ENCODE measurements at places on chromosomes 4 and X.

DNA sequence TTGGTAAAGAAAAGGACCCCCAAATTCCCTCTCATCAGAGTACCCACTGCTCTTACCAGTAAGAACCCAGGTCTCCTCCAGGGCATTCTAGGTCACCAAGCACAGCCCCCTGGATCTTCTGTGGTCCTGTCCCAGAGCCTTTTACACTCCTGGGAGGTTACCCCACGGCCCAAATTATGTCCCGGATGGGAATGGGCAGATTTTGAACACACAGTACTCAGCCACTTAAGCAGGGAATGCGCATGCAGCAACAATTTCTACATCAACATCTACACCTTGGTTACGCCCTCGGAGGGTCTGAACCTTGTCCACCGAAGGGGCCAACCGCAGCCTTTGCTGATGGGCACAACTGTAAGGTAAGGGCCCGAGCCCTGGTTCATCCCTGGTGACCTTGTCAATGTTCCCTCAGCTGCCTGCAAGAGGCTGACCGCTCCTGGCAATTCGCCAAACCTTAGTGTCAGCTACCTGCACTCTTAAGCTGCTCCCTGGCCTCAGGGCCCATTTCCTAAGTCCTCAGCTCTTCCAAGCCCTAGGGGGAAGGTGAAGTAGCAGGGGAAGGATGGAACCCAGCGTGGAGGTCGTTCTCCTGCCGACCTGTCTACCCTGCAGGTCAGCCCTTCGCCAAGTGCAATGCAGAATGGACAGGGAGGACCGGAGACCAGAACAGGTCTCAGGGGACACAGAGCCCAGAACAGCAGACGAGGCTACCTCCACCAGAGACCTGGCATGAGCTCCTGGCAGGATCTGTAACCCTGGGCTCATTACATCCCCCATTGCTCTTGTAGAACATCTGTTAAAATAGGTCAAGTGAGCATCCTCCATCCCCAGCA is 5.9 kb downstream of the TIMP1 start:
- no peak for DNase-seq

- no peak for DNase-seq
Observed at GRCh38 chrX:72408885-72409284, 103.2 kb upstream of the CITED1 start.

DNA sequence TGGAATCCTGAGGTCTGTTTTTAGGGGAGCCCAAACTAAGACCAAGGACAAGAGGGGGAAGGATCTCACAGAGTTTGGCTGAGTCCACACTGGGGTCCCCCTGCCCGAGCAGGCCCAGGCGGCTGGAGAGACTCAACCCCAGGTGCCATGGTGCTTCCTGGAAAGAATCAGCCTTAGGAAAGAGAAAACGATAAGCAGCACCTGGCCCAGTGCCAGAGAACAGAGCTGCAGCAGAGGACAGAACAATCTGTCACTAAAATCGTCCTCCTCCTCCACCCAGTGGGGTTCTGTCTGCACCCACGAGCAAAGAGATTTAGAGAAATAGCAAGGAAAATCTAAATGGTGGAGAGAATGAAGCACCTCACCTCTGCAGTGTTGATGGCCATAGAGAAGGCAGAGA is 470.5 kb downstream of the BCOR start:
- peak; percentile 10 for DNase-seq

GRCh38 chr4:77662396-77662795 is 56.8 kb downstream of the CXCL13 start:
- no peak for DNase-seq

DNA sequence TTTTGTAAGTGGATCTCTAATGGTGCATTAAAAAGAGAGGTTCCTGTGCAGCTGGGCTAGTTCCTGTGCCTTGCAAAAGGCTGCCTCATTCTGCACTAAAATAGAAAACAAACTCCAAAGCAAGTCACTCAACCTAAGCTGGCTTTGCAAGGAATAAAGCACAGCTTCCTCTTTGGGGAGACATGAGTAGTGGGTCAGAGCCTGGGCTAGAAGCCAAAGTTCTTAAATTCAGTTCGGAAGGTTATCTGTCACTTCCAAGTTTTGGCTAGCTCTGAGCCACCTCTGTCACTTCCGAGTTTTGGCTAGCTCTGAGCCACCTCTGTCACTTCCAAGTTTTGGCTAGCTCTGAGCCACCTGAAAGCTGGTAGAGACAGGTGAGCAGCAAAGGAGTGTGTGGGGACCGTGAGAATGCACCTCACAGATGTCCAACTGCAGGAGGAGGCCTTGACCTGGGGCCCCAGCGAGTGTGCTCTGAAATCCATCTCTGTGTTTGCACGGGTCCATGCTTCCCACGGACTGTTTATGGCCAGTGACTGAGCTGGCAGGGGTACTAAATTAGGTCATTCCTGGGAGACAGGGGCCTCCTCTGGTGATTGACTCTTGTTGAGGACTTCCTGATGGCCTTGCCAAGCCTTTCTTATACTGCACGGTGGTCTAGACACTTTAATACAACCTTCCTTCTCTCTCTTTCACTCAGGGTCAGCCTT is 36.4 kb upstream of the MAMLD1 start:
- DNase-seq, result no peak

- DNase-seq, result no peak
Observed at GRCh38 chr4:124203613-124204238, 508.8 kb downstream of the ANKRD50 start.

DNA sequence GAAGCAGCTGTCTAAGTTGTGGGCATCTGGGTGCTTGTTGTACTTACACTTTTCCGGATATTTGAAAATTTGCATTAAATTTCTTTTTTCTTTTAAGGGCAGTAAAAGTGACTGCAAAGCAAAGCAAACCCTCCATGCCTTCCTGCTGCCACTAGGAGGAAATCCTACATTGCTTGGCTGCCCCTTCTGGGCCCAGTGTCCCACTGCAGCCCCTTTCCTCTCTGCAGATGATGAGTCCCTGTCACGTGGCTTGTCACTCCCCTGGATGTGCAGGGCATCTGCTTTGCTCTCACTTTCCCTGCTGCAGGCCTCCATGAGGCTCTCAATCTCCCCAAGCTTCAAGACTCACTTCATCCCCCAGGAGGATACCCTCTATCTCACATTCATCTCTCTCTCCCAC is 12.7 kb downstream of the TSR2 start:
- peak; percentile 20 for DNase-seq

DNA sequence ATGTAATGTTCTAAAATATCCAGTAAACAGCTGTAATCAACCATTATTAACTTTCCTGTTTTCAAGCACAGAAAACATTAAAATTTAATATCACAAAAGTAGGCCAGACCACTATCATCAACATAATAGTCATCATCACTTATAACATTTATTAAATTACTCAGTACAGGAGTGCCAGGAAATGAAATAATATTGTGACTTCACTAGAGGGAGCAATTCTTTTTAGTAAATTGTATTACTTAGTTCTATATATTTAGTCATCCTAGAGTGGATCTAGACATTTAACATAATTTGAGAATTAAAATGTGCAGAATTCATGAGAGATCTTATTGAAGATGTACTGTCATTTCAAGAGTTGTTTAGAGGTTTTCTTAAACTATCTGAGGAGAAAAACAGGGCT is 33.6 kb downstream of the PITX2 start:
- DNase-seq, result no peak

DNA sequence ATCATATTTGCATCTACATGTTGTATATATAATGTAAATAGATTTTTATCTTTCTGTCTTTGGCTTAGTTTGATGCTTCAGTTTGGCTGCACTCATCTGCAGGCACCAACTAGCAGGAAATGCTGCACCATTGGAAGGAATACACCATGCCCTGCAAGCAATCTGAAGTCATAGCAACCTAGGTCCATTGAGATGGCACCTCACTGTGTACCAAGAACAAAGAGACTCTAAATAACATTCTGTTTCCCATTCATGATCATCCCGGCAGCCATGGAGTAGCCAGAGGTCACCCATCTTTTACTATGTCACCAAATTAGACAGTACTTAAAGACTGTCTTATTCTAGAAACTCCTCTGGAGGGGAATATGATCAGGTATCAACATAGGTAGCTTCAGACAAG is 40.8 kb upstream of the HS6ST2 start:
- DNase-seq, result no peak

GRCh38 chr4:81257021-81257420 is 42.0 kb upstream of the PRKG2 start:
- no peak for DNase-seq

DNA sequence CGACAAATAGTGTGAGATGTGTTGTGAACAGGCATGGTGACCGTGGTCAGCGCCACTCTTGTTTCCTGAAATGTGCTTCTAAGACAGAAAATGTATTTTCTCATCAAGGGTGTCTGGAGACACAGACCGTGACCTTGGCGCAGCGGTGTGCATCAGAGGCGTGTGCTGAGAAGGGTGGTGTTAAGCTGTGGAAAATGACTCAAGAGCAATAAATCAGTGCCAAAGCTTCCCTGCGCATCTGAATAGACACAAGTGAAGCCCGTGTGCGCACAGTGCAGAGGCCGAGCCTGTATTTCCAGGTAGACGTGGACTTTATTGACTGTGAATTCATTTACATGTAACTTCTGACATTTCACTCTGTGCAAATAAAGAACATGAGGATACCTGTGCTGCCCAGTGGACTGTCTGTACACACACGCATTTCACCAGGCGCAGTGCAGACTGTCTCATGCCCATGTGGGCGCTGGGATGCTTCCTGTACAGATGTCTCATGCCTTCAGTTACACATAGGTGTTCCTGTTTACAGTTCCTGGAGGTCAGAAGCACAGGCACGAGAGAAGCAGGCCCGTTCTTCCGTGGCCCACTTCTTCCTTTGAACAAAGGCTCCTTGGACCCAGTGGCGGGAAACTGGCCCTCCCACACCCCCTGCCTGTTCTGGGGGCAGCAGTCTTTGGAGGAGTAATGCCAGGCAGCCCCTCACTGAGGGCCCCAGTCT is 31.9 kb downstream of the NSG1 start:
- DNase-seq, result no peak

DNA sequence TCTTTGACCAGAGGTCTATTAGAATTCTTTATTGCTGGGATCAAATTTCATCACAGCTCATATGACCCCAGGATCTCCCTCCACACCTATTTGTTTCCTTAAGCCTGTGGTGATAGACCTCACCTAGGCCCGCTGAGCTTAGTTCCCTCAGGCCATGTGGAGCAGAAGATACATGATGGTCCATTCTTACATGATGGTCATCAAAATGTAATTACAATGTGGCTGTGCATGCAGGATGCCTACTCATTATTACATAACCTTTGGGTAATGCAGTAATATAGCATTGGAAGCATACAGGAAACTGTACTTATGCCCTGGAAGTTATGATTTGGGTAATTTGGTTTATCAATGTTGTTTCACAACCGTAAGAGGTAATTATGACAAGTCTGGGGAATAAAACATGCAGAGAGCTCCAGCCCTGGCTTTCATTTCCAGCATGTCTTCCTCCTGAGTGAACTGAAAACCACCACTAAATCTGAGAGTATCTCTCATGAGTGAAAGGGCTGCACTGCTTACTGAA is 67.0 kb upstream of the AGA start:
- no peak for DNase-seq

DNA sequence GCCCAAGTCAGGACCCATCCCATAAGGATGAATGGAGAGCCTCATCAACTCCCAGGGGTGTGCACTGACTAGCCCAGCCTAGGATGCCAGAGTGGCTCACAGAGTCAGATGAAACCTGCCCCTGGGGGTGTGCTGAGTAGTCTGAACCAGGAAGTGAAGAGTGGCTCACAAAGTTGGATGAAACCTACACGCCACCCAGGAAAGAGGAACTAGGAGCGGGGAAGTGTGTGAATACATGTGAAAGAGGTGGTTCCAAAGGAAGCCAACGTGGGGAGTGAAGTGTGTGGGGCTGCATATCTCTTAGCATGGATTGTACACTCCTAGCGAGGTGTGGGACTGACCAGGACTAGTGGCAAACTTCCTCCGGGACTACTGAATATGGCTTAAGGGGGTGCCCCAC is 902.1 kb upstream of the NDST4 start:
- DNase-seq, result no peak

GRCh38 chr4:8230891-8231290 is 31.8 kb downstream of the SH3TC1 start:
- no peak for DNase-seq

- DNase-seq, result no peak
Observed at GRCh38 chr4:2079926-2080325, 20.8 kb downstream of the NAT8L start.

DNA sequence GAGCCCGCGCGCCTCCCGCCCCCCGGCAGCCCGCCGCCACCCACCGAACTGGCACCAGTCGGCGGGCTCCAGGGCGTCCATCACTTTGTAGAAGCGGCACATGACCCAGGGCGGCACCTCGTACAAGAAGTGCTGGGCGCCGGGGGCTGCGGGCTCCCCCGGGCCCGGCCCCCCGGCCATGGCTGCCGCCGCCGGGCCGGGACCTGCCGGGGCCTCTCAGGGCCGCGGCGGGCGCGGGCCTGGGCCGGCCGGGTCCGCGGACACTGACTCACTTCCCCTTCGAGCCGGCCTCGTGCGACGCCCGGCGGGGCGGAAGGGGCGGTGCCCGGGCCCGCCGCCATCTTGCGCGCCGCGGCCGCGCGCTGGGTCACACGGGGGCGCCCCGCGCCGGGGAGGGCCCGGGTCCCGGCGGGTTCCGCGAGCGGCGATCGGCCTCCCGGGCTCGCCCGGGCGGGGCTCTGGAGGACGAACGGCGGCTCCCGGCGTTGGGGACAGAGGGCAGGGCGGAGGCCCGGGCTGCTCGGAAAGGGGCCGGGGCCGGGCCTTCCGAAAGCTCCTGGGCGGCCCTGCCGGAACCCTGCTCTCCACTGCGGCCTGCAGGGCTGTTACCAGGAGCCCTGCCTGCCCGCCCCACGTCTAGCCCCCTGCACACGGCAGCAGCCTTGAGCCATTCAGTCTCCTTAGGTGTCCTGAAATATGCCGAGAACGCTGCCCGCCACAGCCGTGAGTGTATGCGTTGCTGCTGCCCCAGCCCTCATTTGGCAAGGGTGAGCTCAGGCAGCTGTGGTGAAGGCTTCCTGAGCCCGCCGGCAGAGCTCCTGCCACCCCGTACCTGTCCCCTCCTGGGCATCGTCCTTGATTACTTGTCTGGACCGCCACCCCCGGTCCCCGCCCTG is at the start of gene IRAK1:
Gene IRAK1 (minus strand): TSS at position 270 of the 896 bp plus-strand sequence. CDS start 90 bp downstream, at position 180.
- no peak for DNase-seq

GRCh38 chr4:98485816-98486345 is 172.5 kb downstream of the TSPAN5 start:
- no peak for DNase-seq

GRCh38 chr4:78323439-78323838 is 228.1 kb upstream of the ANXA3 start:
- DNase-seq, result no peak

DNA sequence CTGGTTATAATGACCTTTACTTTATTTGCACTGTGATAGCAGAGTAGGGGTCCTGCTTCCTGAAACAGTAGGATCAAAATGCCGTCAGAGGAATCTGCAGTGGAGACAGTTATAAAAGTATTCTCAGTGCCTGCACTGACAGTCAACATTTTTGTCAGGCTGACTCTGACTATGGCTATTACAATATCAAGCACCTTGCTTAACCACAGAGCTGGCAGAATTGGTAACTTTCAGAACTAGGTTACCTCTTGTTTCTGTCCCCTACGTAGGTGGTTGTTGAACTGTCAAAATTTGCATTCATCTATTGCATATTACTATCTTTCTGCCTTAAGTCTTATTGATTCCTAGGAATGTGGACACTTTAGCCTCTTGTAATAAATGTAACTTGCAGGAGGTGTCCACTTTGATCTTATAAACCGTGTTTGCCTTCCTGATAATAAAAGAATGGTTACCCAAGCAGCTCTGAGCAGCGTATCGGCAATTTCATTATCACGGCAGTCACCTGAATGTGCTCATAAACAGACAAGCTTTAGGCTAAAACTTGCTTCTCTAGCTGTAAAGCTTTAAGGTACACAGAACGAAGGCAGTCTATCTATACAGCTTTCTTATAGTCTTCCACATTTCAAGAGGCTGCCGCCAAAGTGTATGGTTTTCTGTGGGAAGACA is 353.0 kb upstream of the GALNT7 start:
- no peak for DNase-seq

Measured in NCI-H1694 (cell line).